ENCODE measurements at places on chromosomes 5 and 9. TPM values are rescaled to one million over a fixed set of nuclear protein-coding genes. Genes with fewer than 3 reads are reported as not detected.

Gene CATSPER3
- 0.34 TPM for total RNA-seq

- peaks cover under 1% of the 10 kb centered on the region for H3K27me3 ChIP-seq
- no peak for DNase-seq
These were observed 86.8 kb downstream of the NSUN2 start for GRCh38 chr5:6545770-6546690.

Gene EGFLAM
- not detected for total RNA-seq

- H3K27ac ChIP-seq, result no peak overlapping the region
- no peaks in the 10 kb centered on the region for H3K27me3 ChIP-seq
- H3K36me3 ChIP-seq, result peaks cover 64% of the 10 kb centered on the region
- peaks cover 7% of the 10 kb centered on the region for H3K4me1 ChIP-seq
- H3K4me3 ChIP-seq, result no peak overlapping the region
- no peak for DNase-seq
These were observed 17.3 kb downstream of the SKIC3 start for GRCh38 chr5:95537501-95537900.

Gene CD274
- total RNA-seq, result 36.7 TPM

DNA sequence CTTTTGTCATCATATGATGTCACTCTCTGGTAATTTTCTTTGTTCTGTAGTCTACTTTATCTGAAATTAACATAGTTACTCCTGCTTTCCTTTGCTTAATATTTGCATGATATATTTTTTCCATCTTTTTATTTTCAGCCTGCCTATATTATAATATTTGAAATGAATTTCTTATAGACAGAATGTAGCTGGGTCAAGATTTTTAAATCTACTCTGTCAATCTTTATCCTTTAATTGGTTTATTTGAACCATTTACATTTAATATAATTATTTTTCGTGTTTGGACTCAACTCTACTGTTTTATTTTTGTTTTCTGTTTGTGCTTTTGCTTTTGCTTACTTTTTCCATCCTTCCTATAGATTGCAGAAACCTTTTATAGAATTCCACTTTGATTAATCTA lies 118.0 kb downstream of the FOXD1 start:
- no peak overlapping the region for H3K4me3 ChIP-seq
- H3K27me3 ChIP-seq, result peaks cover 2% of the 10 kb centered on the region
- H3K27ac ChIP-seq, result no peak overlapping the region

DNA sequence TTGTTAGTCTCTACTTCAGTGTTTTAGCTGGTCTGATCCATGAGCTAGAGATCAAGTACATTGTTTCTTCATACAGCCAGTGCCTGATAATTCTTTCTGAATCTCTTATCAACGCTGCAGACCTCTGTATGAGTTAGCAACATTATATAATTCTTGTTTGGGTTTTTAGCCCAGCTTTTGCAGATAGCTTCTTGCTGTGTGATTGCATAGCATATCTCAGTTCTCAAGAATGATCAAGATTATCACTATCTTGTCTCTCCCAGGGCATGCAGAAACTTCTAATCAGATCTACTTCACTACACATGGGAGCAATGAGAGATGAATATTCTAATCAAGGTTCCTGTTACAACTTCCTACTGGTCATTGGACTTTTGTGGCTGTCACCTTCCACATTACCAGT lies 158.3 kb downstream of the FAM174A start:
- no peak overlapping the region for H3K4me3 ChIP-seq
- peaks cover 16% of the 10 kb centered on the region for H3K4me1 ChIP-seq
- no peak for DNase-seq
- H3K36me3 ChIP-seq, result no peaks in the 10 kb centered on the region
- no peak overlapping the region for H3K27ac ChIP-seq
